ENCODE measurements at places on chromosomes 3 and 15.

- DNase-seq, result no peak
Measured at GRCh38 chr3:14765060-14765400, 53.7 kb upstream of the FGD5 start.

DNA sequence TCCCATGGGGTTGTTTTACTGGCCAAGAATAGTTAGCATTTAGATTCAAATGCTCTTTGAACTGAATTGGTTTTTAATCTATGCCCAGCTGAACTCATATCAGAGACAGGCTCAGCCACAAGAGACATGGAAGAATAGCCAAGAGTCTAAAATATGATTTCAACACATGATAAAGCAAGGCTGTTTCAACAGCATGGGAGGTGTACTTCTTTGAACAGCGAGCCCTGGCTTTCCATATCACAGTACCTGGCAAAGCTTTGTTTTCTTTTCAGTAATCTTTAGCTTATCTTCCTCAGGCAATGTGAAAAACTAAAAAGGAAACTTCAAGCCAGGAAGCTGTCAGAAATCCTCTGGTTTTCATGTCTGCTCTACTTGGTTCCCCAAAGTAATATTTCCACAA is 413.6 kb upstream of the ADAMTS9 start:
- DNase-seq, result no peak

- DNase-seq, result no peak
Measured at GRCh38 chr15:68386587-68387288, 45.2 kb downstream of the ITGA11 start.

GRCh38 chr3:68706096-68706495 is 226.3 kb downstream of the TAFA4 start:
- DNase-seq, result no peak

- no peak for DNase-seq
Measured at GRCh38 chr3:182793663-182794454, 555 bp downstream of the ATP11B start.

DNA sequence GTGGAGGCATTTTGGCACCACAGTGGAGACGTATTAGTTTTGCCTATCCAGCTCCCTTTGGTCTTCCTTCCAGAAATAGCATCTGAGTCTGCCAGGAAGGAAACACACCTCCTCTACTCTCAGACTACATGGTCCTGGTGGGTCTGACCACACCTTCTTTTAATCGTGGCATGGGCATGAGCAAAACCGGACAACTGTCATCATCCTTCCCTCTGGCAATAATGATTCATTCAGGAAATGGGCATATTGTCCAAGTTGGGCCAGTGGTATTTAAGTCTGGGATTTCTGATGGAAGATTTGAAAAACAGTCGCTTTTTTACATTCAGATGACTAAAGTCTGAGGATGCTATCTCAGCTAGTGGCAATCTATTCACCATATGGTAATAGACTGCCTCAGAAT is 601.0 kb upstream of the ADAMTS9 start:
- DNase-seq, result no peak

DNA sequence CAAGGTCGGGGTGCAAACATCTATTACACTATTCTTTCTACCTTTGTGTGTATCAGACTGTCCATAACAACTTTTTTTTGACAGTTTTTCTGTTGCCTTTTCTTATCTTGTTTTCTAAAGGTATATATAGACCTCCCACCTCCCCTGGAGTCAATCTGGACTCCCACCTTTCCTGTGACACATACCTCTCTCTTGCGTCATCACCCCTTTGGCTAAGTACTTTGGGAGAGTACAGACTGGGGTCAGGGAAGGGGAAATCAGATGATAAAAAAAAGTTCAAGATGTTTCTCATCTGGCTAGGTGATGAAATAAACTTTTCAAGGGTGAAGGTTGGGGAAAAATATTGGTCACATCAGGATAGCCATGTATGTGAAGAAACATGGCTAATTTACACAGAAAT is 17.2 kb downstream of the TSPAN3 start:
- no peak for DNase-seq

DNA sequence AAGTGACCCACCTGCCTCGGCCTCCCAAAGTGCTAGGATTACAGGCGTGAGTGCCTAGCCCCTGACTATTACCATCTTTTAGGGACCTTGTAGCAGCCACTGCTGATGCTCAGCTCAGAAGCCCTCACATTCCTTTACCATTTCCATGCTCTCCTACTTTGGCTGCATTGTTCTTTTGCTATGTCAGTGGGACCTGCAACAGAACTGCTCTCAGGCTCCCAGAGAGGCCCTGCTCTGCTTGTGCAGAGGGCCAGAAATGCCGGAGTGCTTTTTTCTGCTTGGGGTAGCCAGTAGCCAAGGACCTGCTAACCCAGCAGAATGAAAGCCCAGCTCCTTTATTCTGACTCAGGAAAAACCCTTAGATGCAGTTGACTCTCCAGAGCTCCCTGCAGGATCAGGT is 18.3 kb upstream of the PROK2 start:
- no peak for DNase-seq

GRCh38 chr3:142228964-142229363 is 3.6 kb upstream of the GK5 start:
- no peak for DNase-seq

DNA sequence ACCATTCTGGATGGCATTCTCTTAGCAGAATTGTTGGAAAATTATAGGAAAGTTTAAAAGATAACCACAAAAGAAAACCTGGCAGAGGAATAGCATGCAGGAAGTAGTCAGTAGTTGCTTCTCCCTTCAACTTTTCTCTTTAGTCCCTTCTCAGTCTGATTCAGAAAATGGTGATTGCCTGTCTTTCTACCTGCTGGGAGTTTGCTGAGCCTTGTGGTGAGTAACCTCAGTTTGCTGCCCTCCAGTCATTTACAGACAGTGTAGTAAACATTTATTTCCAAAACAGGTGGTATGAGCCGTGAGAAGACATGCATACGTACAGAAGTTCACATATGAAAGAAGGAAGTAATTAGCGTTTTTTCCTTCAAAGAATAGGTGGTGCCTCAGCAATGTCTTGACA is 224.7 kb upstream of the POU1F1 start:
- DNase-seq, result no peak

GRCh38 chr15:71752604-71753289 is 57.6 kb upstream of the NR2E3 start:
- no peak for DNase-seq

- no peak for DNase-seq
Measured at GRCh38 chr3:51967384-51968169, at the start of gene PCBP4. Gene PCBP4, minus strand, starts transcription at chr3:51967454. Its CDS starts 6,214 bp downstream, at chr3:51961240.

DNA sequence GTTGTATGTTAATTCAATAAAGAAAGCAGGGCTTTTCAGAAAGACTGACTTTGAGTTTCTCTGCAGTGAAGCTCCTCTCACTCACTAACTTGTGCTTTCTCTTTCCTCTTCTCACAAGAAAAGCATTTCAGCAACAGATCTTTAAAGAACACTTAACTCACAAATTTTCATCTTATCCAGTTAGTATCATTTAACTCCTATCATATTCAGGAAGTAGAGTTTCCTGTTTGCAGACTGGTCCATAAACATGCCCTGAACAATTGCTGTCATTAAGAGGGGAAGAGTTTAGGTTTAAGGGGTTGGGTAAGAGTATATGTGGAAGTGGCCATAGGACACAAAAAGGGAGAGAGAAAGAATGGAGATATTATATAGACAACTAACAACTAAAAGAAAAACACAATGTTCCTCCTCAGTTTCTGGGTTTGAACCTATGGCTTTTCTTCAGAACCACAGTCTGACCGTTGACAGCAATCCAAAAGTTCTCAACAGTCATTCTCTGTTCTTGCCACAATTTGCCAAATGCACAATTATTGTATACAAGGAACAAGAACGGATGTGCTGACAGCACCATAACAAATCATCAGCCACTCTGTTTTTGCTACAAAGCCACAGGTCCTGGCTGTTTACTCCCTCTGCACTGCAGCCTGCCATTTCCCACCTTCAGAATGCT is 63.9 kb downstream of the CHAC1 start:
- DNase-seq, result no peak

GRCh38 chr3:180617049-180617448 is 15.1 kb downstream of the TTC14 start:
- no peak for DNase-seq

DNA sequence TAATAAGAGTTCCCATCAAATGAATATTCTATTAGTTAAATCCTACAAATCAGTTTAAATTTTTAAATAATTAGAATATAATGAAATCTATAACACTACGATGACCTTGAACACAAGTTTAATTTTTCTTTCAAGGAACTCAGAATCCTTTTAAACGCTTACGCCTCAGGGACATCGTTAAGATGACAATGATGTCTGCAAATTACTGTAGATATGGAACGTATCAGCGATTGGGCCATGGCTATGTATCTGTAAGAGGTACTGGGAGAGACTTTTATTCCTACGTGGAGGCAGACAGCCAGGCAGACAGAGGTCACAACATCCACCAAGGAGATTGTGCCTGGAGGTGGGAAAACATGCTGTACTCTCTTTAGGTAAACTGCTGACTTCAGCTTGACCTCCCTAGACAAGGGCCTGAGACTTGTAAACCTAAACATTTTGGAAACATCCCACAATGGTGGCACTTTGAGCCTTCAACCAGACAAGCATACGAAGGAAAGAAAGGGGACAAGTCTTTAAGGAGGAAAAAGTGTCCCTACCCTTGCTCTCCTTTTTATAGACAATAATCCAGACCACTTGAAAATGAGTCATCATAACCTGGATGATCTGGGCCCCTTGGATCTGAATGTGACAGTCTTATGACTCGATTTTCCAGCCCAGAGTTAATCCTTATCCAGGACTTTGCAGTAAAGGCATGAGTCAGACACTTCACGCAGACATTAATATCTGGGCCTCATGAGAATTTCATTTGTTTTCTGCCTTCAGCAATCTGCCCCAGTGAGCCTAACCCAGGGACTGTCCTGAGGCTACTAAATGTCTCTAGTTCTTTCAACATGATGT is 6.8 kb upstream of the LDHAL6B start:
- no peak for DNase-seq

DNA sequence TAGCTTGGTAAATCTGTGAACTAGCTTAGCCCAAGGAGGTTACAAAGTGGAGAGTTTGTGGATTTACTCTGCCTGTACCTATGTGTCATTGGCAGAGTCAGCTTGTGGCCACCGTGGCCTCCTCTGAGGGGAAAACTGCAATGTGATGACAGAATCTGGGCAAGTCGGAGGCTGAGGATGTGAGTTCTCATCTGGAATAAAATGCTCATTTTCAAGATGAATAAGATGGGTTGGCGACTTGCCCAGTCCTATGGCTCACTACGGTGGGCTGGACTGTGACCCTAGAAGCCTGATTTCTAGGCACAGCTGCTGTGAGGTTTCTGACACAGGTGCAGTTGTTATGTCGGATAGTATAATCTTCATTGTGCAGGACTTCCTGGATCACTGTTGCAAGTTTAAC is 83.7 kb downstream of the ETV5 start:
- no peak for DNase-seq

GRCh38 chr3:110816008-110816407 is 255.6 kb upstream of the NECTIN3 start:
- DNase-seq, result no peak

- DNase-seq, result no peak
Measured at GRCh38 chr15:35444557-35445204, 101.3 kb downstream of the DPH6 start.

DNA sequence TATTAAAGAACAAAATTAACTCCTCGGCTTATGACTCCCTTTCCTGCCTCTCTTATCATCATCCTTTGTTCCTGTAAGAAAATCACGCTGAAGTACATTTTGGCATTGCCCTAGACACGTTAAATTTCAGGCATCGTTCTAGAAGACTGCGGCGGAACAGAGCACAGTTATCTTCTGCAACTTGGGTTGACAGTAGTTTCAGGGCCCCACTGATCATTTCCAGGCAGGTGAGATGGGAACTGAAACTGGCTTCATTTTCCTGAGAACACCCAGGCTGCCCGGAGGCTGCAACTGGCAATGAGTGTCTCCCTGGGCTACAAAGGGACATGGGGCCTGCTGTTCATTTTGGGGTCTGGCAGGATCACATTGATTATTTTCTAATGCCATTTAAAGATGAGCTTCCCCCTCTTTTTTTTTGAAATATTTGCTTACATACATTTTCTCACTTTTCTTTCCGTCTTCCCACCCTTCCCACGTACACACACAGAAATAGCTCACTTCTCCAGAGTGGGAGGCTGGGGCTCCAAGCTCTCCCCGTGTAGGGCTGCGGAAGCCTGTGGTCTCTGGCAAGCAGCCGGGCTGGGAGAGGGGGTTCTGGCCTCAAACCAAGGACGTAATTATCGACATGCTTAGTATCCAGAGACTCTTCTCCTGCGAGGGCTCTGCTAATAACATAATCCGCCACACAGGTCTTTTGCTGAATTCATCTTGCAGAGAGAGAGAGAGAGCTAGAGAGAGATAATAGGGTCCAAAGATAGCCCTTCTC is 267.4 kb downstream of the ABHD5 start:
- no peak for DNase-seq

DNA sequence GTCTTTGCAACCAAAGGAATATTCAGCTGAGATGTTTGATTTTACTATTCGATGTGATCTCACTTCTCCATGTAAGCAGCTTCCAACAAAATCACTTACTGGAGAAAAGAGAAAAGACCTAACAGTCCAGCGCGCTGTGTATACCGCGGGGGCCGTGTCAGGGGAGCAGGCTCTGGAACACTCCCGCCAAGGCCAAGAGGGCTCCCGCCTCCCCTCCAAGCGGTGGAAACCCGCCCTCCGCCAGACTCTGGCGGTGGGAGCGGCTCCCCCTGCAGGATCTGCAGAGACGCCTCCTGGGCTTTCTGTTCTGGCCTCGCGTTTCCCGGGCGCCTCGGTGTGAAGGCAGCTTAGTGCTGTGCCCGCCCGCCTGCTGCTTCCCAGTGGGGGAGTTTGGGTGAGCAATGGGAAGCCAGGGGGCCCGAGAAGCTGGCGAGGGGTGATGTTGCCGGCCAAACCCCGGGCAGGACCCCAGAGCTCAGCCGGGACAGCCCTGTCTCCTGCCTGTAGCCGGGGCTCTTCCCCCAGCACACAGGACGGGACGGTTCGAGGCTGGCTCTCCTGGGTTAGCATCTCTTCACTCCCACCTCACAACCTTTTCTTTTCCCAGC is 36.3 kb downstream of the CHST14 start:
- DNase-seq, result no peak

- DNase-seq, result no peak
Measured at GRCh38 chr3:101466465-101467309, 46.3 kb downstream of the SENP7 start.

GRCh38 chr3:112681822-112682325 is 40.9 kb upstream of the CCDC80 start:
- no peak for DNase-seq

DNA sequence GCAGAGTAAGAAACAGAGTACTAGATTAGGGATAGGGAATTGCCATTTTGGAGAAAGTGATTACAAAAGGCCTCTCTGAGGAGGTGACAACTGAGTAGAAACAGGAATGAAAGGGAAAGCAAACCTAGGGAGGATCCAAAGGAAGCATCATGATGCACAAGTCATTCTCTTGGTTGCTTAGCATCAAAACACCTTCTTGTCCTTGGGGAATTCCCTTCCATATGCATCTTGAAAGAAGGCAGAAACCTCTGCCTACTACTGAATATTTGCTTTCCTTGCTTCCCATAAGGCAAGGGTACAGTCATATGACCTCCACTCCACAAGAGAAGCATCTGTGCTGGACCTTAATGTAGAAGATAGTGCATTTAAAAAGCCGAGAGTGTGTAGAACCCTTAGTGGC is 24.1 kb downstream of the GABPB1 start:
- DNase-seq, result no peak
